ENCODE measurements at places on chromosomes 13 and 19.

GRCh38 chr13:34914416-34914815, 27.7 kb upstream of the NBEA start:
- DNase-seq, result no peak

GRCh38 chr19:10205636-10206035, 10.9 kb upstream of the DNMT1 start:
- DNase-seq, result no peak

GRCh38 chr19:53196777-53197396, 3.7 kb upstream of the ZNF665 start:
- DNase-seq, result peak; percentile 98

- peak; percentile 34 for DNase-seq
Measured at GRCh38 chr19:33950091-33950750, 153.6 kb downstream of the KCTD15 start.

DNA sequence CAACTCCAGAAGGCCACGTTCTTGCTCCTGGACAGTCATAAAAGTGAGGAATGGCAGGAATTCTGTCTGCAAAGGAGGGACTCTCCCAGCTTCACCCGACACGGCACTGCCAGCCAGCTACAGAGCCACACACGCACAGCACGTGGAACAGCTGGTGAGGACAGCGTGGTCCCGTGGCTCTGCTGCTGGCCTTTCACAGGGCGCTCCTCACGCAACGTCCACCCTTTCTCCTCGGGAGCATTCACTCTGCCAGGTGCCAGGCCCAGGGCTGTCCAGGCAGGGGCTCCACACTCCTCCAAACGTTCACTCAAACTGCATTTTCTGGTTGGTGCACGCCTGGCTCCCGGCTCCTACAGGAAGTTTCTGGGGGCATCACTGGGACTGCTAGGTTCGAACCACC, 14.4 kb downstream of the GRTP1 start:
- DNase-seq, result no peak

- peak; percentile 50 for DNase-seq
Measured at GRCh38 chr19:11699931-11700794, 38.6 kb downstream of the ZNF823 start.

DNA sequence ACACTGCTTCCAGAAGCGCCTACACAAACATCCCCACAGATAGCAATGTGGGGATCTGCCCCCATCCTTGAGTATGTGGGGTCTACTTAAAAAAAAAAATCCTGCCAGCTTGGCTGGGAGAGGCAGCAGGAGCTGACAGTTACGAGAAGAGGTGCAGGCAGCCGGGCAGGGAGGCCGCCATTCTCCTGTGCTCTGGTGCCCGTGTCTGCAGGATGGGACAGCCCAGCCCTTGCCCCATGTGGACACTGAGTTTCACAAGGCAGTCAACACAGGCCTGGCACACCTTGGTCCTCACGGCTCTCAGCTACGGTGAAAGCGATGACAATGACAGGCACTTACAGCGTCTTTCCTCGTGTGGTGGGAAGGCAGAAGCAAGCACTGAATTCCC, 24.0 kb downstream of the MPND start:
- DNase-seq, result no peak

DNA sequence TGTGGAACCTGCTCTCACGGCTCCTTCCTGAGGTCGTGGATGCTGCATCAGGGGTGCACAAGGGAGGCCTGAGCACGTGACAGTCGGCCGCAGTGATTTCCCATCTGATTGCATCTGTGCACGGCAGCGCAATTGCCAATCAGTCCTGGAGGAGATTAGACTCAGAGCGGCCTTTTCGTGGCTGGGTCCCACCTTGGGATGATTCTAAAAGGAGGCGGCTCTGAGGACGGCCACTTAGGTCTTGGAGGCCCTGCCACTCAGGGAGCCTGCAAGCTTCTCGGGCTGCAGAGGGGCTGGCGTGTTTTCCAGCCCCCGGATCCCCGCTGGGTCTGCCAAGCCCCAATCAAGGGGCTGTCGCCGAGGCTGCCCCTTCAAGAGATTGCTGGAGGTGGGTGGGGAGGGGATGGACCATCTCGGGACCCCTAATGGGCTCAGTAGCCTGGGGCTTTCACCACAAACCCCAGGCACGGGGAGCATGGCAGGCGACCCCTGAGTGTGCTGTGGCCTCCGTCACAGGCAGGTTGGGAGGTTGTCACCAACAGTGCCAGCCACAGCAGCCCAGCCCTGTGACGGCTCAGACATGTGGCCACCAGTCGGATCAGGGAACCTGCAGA, 51.6 kb downstream of the SOX1 start:
- no peak for DNase-seq

DNA sequence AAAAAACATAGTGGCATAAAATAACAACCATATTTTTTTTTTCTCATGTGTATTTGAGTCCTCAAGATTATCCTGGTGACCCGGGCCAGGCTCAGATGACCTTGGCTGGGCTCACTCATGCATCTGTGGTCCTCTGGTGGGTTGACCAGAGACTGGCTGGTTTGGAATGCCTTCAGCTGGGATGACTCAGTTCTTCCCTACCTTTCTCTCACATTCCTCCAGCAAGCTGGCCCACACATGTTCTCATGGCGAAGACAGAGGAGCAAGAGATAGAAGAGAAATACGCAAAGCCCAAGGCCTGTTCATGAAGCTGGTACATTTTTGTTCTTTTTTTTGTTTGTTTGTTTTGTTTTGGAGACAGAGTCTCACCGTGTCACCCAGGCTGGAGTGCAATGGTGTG, 14.3 kb upstream of the ZNF541 start:
- DNase-seq, result peak; percentile 25

DNA sequence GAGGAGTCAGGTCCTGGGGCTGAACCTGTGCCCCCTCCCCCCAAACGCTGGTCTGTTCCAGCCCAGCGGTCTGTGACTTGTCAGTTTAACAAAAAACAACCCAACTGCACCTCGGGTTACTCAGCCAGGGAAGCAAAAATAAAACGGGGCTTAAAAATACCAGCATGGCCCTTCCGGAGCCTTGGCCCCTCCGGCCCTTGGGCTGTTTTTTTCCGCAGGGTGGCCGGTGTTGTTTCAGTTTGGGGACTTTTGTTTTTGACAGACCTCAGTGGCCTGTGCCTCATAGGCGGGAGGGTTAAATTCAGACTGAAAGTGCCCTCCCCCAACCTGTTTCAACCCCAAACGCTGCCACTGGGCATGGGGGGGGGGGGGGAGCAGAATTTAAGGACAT, 4.0 kb downstream of the TCF3 start:
- DNase-seq, result no peak

DNA sequence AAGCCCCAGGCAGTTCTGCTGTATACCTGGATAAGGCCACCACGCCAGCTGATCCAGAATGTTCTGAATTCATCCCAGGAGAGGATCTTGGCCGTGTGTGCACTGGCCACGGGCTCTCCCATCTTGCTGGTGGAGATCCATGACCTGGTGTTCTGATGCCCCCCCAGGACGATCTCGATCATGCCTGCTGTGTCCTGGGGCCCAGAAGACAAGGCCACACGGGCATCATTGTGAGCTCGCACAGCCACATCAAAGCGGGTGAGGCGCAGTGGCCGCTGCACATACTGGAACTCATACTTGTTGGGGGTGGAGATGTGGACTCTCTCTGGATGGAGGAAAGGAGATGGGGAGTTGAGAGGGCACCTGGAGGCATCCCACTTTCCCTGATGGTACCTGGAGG, 40.1 kb downstream of the F2RL3 start:
- no peak for DNase-seq

GRCh38 chr19:48158210-48158790, 11.8 kb downstream of the LIG1 start:
- no peak for DNase-seq

- DNase-seq, result peak; percentile 12
Measured at GRCh38 chr19:42528354-42529247, at the start of gene CEACAM1. TSS of gene CEACAM1 (minus strand) at chr19:42528481. CDS start at chr19:42528374, 107 bp downstream.

DNA sequence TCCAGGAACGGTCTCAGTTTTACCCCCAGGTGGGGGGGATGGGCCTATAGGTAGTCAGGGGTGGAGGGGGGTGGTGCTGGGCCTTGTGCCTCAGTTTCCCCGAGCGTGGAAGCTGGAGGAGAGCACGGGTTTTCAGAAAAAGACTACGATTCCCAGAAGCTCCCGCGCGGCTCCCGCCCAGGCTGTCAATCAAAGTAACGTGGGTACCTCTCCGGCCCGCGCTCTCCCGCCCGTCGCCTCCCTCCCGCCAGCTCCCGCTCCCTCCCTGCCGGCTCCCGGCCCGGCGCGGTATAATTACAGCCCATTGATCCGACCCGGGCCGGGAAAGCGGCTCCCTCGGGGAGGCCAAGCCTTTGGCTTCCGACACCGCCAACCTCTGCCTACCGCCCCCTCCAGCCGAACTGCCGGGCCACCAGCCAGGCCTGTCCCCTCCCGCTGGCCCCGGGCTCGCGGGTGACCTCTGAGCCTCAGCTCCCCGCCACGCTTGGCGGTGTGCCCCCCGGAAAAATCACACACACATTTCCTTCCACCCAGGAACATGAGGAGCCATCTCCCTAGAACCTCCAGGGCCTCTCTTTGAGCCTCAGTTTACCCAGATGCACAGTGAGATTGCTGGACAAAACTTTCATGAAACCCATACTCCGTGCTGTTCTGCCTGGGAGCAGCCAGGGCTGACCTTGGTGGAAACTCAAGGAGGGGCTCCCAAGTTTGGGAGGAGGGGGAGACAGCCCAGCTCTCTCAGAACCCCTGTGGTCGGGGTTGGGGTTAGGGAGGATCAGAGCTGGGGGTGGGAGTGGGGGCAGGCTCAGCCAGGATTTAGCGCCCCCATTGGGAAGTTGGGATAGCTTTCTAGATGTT, 7.3 kb upstream of the TLE2 start:
- DNase-seq, result peak; percentile 94

- no peak for DNase-seq
Measured at GRCh38 chr19:38057959-38058690, 151.1 kb downstream of the SIPA1L3 start.

GRCh38 chr13:112732679-112733078, 42.8 kb downstream of the ATP11A start:
- DNase-seq, result no peak

GRCh38 chr13:48349525-48349924, 46.0 kb downstream of the RB1 start:
- DNase-seq, result no peak

Data from GM23248 (cell line).